Activated T-helper 9 cell treated with anti-CD3 and anti-CD28 coated beads, Interleukin-2, amount 50 U/mL, for 16 hours (primary cell): ENCODE measurements at places on chromosomes 2 and 18.

DNA sequence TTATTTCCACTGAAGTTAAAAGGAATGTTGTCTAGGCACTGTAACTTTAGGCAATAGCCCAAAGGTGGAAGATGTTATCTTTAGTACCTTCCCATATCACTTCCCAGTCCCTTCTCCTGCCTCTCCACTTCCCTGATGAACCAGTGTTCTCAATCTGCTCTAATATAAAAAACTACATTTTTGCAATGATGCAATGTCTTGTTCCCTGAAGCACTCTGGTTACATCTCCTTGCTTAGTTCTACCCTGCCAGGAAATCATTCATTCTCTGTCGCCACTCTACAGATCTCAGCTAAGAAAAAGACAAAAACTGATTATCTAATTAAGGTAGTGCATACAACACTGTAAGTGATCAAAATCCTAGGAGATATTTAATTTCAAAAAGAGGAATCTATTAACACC, 71.3 kb downstream of the BAZ2B start:
- no peak for DNase-seq

- DNase-seq = no peak
These were observed 180.4 kb downstream of the CYRIA start for GRCh38 chr2:16485251-16485650.

DNA sequence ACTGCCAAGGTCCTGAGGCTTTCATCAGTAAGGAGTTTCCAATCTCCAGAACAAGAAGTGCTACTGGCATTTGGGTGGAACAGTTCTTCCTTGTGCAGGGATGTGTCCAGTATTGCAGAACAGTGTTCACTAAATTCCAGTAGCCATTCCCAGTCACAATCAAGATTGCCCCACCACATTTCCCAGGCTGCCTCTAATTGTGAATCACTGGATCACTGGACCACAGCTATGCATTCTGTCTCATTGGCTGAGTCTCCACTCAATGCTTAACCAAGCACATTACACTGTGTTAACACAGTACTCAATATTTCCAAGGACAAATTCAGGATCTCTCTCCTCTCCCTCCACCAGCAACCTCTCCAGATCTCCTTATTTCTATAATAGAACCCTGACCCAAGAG, 160.2 kb upstream of the CCDC150 start:
- DNase-seq = no peak

DNA sequence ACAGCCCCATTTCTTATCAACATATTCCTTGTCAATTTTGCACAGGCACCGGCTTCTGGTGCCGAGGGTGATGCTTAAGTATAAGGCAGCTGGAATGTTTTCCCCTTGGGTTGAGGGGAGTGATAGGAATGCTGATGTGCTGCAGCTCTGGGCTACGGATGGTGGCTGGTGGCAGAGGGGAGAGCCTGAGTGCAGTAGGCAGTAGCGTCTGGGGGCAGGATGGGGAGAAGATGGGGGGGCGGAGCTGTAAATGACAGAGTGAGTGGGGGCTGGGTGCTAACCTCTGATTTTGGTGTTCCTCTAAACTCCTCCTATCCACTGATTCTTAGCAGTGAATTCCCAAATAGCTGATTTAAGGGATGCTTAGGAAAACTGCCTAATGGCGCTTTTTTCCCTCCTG, 20.7 kb downstream of the TMEM178A start:
- DNase-seq = no peak

GRCh38 chr2:156708051-156708450, 271.9 kb downstream of the GPD2 start:
- no peak for DNase-seq

- DNase-seq = no peak
These were observed 73.2 kb downstream of the DOCK10 start for GRCh38 chr2:224969095-224969494.

- no peak for DNase-seq
These were observed 25.5 kb downstream of the B4GALT6 start for GRCh38 chr18:31658670-31659575.

GRCh38 chr2:133602538-133602937, 34.3 kb upstream of the NCKAP5 start:
- no peak for DNase-seq

GRCh38 chr18:3760741-3761140, 310.8 kb downstream of the TGIF1 start:
- no peak for DNase-seq

GRCh38 chr18:42508683-42509296, 553.8 kb downstream of the PIK3C3 start:
- no peak for DNase-seq

DNA sequence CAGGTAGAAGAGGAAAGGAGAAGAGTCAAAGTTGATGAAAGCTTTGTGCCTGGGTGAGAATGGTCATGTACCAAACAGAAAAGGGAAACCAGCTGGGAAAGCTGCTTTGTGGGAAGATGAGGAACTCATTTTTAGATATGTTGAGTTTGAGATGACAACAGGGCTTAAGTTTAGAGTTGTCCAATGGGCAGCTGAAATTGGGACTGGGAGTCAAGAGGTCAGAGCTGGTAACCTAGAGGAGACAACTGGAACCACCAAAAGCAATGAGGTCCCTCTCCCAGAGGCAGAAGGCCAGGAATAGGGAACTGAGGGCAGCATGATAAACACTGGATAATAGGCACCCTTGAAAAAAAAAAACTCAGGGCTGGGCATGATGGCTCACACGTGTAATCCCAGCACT, 48.8 kb downstream of the SLC4A1AP start:
- DNase-seq = no peak

DNA sequence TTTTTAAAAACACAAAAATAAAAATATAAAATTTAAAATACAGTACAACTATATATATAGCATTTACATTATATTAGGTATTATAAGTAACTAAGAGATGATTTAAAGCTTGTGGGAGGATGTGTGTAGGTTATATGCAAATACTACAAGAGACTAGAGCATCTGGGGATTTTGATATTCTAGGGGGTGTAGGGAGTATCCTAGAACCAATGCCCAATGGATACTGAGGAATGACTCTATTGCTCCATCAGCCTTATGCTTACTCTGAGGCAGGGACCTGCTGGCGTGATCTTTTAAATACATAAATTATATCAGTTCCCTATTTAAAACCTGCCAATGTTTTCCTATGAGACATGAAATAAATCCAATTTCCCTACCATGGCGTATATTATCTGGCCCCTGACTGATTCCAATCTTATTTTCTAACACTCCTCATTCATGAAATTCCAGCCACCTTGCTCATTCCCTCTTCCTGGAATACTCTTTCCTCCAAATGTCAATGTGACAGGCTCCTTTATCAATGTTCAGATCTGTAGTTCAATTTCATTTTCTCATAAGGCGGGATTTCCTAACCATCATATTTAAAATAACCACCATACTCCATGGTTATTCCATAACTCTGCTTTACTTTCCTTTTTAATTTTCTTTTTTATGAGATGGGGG, 22.2 kb downstream of the SP3 start:
- DNase-seq = no peak

GRCh38 chr18:39962546-39962945, 1992.5 kb upstream of the PIK3C3 start:
- DNase-seq = no peak

DNA sequence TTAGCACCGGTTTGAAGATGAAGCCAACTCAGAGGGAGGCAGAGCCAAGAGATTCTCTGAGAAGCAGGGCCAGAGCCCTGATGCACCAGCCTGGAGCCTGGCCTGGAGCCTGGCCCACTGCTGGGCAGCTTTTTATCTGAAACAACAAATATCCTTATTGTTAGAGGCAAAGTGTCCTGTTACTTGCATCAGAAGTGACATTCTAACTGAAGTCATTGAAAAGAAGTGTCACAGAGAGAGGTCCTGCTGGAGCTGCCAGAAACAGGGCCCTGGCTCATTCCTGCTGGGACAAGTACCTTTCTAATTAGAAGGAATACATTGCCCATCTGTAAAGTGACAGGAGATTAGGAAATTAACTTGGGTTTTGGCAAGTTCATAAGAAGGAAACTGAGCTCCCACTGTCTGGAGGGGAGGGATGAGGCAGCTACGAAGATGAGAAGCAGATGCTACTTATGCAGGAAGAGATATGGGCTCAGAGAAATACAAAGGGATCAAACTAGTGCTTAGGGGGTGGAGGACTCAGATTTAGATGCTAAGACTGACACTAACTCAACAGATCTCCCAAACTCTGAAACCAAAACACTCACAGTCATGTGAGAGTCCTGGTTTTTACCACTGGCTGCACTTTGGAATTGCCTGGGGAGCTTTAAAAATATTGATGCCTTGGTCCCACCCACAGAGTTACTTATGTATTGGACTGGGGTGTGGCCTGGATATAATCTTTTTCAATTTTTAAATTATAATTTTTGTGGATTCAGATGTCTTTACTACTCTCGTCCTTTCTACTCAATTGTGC, 11.0 kb upstream of the HK2 start:
- no peak for DNase-seq

GRCh38 chr2:12076810-12077209, 330.4 kb downstream of the LPIN1 start:
- no peak for DNase-seq

- DNase-seq = no peak
These were observed 170.5 kb downstream of the ZBTB7C start for GRCh38 chr18:48238636-48239035.

GRCh38 chr2:85755122-85756027, 1.6 kb downstream of the ATOH8 start:
- DNase-seq = no peak

- DNase-seq = no peak
These were observed 65.3 kb downstream of the WDPCP start for GRCh38 chr2:63522950-63523349.

GRCh38 chr2:117770730-117771129, 43.8 kb upstream of the DDX18 start:
- no peak for DNase-seq

GRCh38 chr18:36396190-36396589, 98.7 kb downstream of the FHOD3 start:
- DNase-seq = no peak

GRCh38 chr2:120440521-120441350, 94.8 kb downstream of the INHBB start:
- DNase-seq = no peak

DNA sequence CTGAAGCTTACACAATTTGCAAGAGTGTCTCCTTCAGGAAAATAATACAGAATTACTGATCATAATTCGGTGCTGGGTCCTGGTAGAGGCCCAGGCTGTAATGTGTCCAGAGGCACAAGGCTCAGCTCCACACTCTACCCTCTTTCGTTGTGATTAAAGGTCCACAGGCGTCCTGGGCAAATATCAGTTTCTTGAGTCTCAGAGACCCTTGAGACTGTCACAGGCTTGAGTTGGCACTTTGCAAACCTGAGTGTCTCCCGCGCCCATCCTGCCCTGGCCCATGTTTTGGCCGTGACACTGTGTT, 46.9 kb upstream of the SMAD7 start:
- DNase-seq = no peak

- DNase-seq = no peak
These were observed 21.5 kb upstream of the PDE1A start for GRCh38 chr2:182448371-182448770.

- DNase-seq = no peak
These were observed 35.4 kb downstream of the PROC start for GRCh38 chr2:127453392-127454171.

GRCh38 chr18:8391068-8391467, 218.2 kb upstream of the RAB12 start:
- no peak for DNase-seq

GRCh38 chr2:205868773-205869333, 186.6 kb downstream of the NRP2 start:
- no peak for DNase-seq

- DNase-seq = no peak
These were observed 11.5 kb upstream of the ASB1 start for GRCh38 chr2:238415036-238415764.

- no peak for DNase-seq
These were observed 45.9 kb upstream of the NYAP2 start for GRCh38 chr2:225353579-225354085.

DNA sequence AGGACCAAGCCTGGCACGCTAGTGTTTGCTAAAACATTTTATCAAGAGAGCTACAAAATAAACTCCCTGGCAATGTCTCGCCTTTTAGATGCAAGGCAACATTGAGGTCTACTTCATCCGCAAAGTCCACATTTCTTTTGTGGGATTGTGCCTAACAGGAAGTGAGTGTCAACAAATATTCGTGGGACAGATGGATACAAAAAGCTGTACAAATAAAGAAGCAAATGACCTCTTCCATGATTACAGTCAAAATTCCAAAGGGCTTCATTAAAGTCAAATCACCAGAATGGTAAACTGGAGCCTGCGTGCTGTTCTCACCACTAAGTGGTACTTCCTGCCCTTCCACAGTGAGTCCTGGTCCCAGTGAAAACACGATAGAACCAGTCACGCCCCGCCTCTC, 40.4 kb downstream of the L3MBTL4 start:
- no peak for DNase-seq

- DNase-seq = no peak
These were observed 72.8 kb downstream of the UPP2 start for GRCh38 chr2:158174495-158174894.

DNA sequence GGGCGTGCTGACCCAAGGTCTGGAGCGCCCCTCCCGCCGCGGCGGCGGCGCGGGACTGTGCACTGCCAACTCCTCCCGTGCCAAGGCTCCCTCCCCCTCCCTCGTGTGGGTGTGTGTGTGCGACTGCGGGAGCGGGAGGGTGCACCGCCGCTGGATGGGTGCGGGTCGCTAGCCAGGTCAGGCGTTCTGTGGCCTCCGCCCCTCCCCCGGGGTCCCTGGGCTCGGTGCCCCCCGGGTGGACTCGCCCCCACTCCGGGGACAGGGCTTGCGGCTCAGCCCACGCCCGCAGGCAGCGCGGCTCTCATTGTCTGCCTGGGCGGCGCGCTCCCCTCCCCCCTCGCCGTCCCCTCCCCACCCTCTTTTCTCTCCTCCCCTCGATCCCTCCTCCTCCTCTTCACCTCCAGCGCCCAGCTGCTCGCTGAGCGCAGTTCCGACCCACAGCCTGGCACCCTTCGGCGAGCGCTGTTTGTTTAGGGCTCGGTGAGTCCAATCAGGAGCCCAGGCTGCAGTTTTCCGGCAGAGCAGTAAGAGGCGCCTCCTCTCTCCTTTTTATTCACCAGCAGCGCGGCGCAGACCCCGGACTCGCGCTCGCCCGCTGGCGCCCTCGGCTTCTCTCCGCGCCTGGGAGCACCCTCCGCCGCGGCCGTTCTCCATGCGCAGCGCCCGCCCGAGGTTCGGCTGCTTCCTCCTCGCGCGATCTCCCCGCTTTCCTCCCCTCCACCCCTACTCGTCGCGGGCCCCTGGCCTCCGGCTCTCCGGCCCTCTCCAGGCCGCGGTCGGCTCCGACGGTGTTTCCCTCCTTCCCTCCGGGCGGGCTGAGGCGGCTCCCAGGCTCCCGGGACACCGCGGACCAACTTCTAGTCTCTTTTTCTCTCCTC, at the start of gene GATA6:
Gene GATA6 (plus strand): TSS at position 579 of the 878 bp plus-strand sequence. CDS start 1,556 bp downstream, outside the sequence.
- no peak for DNase-seq

DNA sequence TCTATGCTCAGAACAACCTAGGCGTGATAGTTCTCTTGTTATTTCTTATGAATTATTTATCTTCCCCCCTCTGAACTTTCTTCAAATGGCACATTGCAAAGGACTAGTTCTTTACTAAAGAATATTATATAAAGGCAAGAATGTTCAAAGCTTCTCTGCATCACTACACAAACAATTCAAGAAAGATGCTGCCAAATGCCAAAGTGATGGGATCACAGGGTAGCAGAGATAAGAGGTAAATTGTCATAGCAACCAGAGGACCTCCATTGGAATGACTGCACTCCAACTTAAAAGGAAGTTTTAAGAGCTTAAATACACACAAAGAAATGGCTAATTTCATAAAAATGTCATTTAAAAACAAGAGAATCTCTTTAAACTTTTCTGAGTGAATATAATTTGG, 72.8 kb downstream of the AQP4 start:
- DNase-seq = no peak
